Activated T-cell treated with anti-CD3 and anti-CD28 coated beads, Interleukin-2, amount 50 U/mL, for 24 hours (primary cell): ENCODE measurements at places on chromosomes 1 and 21.

GRCh38 chr21:29382030-29382654, 83.4 kb downstream of the BACH1 start:
- DNase-seq = no peak
- no peaks in the 10 kb centered on the region for H3K4me1 ChIP-seq
- H3K27ac ChIP-seq = no peak overlapping the region

- H3K27ac ChIP-seq = no peak overlapping the region
- no peaks in the 10 kb centered on the region for H3K27me3 ChIP-seq
- H3K4me3 ChIP-seq = no peak overlapping the region
- no peaks in the 10 kb centered on the region for H3K36me3 ChIP-seq
- H3K4me1 ChIP-seq = no peaks in the 10 kb centered on the region
- no peak for DNase-seq
Measured at GRCh38 chr1:186960861-186961260, 132.1 kb downstream of the PLA2G4A start.

DNA sequence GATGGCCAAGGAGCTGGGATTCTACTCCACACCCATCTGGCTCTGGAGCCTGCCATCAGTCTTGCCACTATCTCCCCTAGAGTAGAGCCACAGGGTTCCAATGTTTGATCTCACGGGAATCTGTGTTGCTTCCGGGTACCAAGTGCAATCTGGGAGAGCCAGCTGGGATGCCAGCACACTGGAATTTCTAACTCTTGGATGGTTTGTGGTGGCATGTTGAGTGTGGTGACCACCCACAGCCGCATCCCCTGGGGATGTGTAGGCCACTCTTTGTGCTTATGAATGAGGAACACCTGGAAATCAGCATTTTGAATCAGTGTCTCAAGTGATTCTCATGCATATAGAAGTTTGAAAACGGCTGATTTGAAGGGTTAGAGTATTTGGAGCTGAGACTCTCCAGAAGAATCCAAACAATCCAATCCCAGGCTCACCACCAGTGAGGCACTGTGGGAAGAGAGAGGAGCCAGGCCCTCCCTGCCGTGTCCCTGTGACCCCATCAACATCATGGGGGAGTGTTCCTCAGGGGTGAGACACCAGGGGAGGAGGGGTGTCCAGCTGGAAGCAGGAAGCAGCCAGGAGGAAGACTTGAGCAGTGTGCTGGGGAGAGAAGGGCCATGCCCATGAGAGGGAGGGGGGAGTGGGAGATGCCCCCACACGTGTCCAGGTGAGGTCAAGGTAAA, 13.4 kb downstream of the FBLIM1 start:
- no peak overlapping the region for H3K4me3 ChIP-seq
- H3K36me3 ChIP-seq = no peaks in the 10 kb centered on the region
- no peak overlapping the region for H3K27ac ChIP-seq
- H3K27me3 ChIP-seq = peaks cover 9% of the 10 kb centered on the region
- no peaks in the 10 kb centered on the region for H3K4me1 ChIP-seq

DNA sequence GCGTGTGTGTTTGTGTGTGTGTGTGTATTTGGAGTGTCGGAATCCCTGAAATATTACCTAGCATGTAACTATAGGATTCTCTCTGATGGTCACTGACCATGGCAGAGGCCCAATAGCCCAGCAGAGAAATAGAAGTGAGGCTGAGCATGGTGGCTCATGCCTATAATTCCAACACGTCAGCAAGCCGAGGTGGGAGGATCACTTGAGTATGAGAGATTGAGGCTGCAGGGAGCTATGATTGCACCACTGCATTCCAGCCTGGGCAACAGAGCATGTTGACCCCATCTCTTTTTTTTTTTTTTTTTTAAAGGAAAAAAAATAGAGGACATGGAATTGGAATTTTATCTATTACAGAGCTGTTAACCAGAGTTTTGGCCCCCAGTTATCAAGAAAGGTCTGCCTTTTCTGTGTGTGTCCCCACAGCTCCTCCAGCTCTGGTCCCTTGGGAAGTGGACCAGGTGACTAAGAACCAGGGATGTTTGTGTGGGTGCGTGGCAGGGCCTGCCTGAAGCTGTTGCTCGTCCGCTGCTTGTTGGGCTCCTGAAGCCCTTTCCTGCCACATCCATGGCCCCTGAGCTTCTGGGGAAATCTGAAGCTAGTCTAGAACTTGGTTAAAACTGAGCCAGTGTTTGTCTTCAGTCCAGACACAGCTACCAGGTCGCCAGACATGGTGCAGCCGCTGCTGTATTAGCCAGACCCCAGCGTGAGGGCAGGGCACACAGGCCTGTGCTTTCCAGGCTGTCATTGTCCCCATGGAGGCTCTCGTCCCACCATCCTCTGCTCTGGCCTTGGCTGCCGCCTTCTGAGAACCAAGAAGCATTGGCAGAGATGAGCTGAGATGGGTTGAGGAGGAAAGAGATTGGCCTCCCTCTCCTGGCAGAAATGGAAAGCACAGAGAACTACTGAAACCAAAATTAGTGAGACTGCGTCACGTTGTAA, 25.5 kb downstream of the CAPN9 start:
- DNase-seq = no peak
- H3K27ac ChIP-seq = no peak overlapping the region
- H3K27me3 ChIP-seq = peaks cover 9% of the 10 kb centered on the region
- H3K4me3 ChIP-seq = no peak overlapping the region
- H3K36me3 ChIP-seq = no peaks in the 10 kb centered on the region
- H3K4me1 ChIP-seq = no peaks in the 10 kb centered on the region

- peaks cover 47% of the 10 kb centered on the region for H3K27me3 ChIP-seq
- no peak for DNase-seq
- H3K4me3 ChIP-seq = no peak overlapping the region
- H3K27ac ChIP-seq = no peak overlapping the region
- no peaks in the 10 kb centered on the region for H3K4me1 ChIP-seq
- H3K36me3 ChIP-seq = no peaks in the 10 kb centered on the region
Measured at GRCh38 chr21:37717534-37717933, 198.7 kb downstream of the KCNJ6 start.

- DNase-seq = no peak
- no peak overlapping the region for H3K4me3 ChIP-seq
- peaks cover 6% of the 10 kb centered on the region for H3K27me3 ChIP-seq
- no peaks in the 10 kb centered on the region for H3K4me1 ChIP-seq
- no peaks in the 10 kb centered on the region for H3K36me3 ChIP-seq
- H3K27ac ChIP-seq = no peak overlapping the region
Measured at GRCh38 chr1:55860326-55860725, 645.2 kb upstream of the USP24 start.

DNA sequence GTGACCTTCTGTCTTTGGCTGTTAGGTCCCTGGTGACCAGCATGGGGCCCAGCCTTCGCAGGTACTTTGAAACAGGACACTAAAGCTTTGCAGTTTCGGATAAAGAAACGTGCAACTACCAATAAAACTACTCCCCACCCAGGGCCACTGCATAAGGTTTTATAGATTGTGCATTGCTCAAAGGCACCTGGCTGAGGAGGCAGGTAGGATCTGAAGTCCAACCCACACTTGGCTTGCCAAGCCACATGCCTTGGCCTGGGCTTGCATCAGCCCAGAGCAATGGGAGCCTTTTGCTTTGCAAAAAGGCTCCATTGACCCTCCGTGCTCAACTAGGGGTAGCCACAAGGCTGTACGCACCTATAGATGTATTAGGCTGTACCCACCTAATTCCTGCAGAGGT, 84.4 kb upstream of the SYT6 start:
- H3K27me3 ChIP-seq = no peaks in the 10 kb centered on the region
- H3K36me3 ChIP-seq = peaks cover 2% of the 10 kb centered on the region
- H3K27ac ChIP-seq = no peak overlapping the region
- H3K4me1 ChIP-seq = peaks cover 12% of the 10 kb centered on the region
- no peak overlapping the region for H3K4me3 ChIP-seq

- no peak overlapping the region for H3K27ac ChIP-seq
- no peaks in the 10 kb centered on the region for H3K4me1 ChIP-seq
- H3K4me3 ChIP-seq = no peak overlapping the region
- H3K27me3 ChIP-seq = peaks cover 13% of the 10 kb centered on the region
- H3K36me3 ChIP-seq = no peaks in the 10 kb centered on the region
Measured at GRCh38 chr1:183267646-183268431, 81.8 kb downstream of the LAMC2 start.

DNA sequence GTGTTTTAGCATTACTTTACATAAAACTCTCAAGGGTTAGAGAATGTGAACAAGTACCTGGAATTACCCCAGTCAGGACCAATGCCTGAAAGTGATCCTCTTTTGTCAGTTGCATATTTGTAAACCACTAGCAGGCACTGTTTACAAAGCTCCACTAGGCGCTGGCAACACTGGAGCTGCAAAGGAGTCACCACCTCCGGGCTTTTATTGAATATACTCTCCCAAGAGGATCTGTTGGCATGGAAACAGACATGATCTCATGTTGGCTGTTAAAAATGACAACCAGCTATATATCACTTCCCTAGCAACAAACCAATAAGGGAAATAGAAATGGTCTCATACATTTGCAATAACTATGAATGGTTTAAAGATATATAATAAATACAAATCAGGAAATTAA, 116.0 kb downstream of the TTLL7 start:
- DNase-seq = no peak
- H3K4me1 ChIP-seq = no peaks in the 10 kb centered on the region
- no peak overlapping the region for H3K4me3 ChIP-seq
- peaks cover 3% of the 10 kb centered on the region for H3K27me3 ChIP-seq

GRCh38 chr1:154179946-154180687, 11.8 kb downstream of the TPM3 start:
- H3K27ac ChIP-seq = peak overlapping the region; percentile 99
- H3K4me3 ChIP-seq = peak overlapping the region; percentile 98
- peak; percentile 20 for DNase-seq
- no peaks in the 10 kb centered on the region for H3K27me3 ChIP-seq
- H3K36me3 ChIP-seq = peaks cover 82% of the 10 kb centered on the region

DNA sequence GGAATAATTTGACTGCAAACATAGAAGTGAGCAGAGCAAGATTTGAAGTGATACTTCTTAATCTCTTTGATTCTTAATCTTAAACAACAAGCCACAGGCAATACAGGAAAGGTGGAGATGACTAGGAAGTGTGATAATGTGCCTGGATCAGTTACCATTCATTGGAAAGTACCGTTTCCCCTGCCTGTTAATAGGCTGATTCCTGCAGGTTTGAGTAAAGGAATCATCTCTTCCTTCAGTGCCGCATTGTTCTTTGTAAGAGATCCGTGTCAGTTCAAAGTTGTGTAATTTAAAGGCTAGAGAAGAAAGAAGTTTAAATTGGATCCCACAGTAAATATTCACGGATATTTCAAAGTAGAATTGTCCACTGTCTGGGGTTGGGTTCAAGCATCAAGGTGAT, 43.5 kb upstream of the BCL10 start:
- H3K4me3 ChIP-seq = no peak overlapping the region
- DNase-seq = no peak
- H3K4me1 ChIP-seq = peaks cover 13% of the 10 kb centered on the region
- H3K27me3 ChIP-seq = peaks cover 65% of the 10 kb centered on the region
- H3K36me3 ChIP-seq = no peaks in the 10 kb centered on the region
